ENCODE measurements at places on chromosomes 5 and 9. TPM values are rescaled to one million over a fixed set of nuclear protein-coding genes. Genes with fewer than 3 reads are reported as not detected.

ARL10 gene
- 8.8 TPM for total RNA-seq

CEL gene
- 0.68 TPM for total RNA-seq

SAPCD2 gene
- 5.3 TPM for total RNA-seq

ELOVL7 gene
- 31.6 TPM for total RNA-seq

HRCT1 gene
- 0.58 TPM for total RNA-seq

MXD3 gene
- 6.6 TPM for total RNA-seq

LRRC14B gene
- total RNA-seq = not detected

SPATA31E1 gene
- not detected for total RNA-seq

KIAA0825 gene
- total RNA-seq = 3.2 TPM

IFNA13 gene
- not detected for total RNA-seq

IL3 gene
- not detected for total RNA-seq

PCDHA1 gene
- total RNA-seq = not detected

GBA2 gene
- 53.7 TPM for total RNA-seq

TAF11L5 gene
- total RNA-seq = not detected

CATSPER3 gene
- total RNA-seq = 0.13 TPM

PDE6A gene
- total RNA-seq = not detected

GPR151 gene
- total RNA-seq = not detected

FGF1 gene
- 12.1 TPM for total RNA-seq

PPP1R2B gene
- total RNA-seq = not detected

NIPAL4 gene
- total RNA-seq = 22.7 TPM

PCDHB5 gene
- total RNA-seq = 3.1 TPM

FCN2 gene
- not detected for total RNA-seq

Measured in kidney epithelial cell (primary cell).